ENCODE measurements at places on chromosomes 13 and 19.

DNA sequence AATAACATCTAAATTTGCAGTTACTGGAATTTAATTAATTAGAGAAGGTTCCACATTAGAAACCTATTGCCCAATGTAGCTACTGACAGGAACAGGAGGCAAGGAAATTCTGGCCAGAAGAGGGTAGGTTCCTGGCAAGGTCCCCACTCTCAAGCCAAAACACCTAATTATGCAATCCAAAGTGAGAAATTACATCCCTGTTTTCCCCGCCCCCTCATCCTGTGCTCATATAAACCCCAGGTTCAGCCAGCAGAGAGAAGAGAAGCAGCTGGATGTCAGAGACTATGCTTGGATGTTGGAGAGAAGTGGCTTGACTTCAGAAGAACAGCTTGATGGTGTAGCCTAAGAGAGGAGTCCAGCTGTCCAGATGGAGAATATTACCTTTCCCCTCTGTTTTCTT, 951.3 kb upstream of the PRR20A start:
- no peak for DNase-seq

DNA sequence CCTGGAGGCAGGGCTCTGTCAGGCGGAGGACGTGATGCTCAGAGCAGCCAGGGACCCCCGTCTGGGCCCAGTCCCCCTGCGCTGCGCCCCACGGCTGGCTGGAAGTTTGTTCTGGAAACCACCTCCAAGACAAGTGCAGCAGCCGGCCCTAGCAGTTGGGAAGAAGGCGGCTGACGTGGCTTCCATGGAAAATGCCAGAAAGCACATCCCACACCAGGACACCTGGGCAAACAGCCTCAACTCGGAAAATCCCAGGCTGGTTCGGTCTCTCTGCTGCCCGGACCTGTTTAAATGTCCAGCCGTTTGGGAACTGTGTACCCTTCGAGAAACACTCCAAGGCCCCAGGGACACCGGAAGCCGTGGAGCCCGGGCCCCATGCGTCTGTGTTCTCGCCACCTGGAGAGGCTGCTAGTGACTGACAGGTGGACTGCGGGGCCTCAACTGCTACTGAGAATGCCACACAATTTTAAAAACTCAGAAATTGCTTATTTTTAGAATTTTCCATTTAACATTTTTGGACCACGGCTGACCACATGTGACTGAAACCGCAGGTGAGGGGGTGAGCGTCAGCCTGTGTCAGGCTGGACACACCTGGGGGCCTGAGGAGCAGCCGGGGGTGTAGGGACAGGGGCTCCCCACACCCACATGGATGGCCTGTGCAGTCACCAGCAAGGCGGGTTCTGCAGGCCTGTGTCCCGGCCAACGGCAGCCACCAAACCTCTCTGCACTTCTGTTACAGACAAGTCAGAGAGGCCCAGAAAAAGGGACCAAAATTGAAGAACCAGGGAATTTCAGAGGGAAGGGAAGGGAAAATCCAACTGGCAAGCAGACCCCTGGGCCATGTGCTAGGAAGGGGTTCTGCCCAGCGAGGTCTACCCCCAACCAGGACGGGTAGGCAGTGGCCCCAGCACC, 31.7 kb downstream of the RASA3 start:
- DNase-seq, result no peak

GRCh38 chr13:112995395-112996191, 26.6 kb downstream of the MCF2L start:
- no peak for DNase-seq

GRCh38 chr19:45049073-45049736, 10.4 kb downstream of the CLASRP start:
- DNase-seq, result no peak

DNA sequence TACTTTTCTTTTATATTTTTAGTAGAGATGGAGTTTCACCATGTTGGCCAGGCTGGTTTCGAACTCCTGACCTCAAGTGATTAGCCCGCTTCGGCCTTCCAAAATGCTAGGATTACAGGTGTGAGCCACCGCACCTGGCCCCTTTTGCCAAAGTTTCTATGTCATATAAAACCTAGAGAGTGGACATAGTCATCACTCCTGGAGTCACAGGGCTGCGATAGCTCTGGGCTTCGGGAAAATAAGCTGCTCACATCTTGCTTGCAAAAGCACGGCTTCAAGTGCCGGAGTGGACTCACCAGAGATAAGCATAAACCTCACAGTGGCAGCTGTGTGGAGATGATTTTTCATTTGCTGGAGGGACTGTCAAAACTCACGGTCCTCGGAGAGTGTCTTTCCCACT, 171.2 kb downstream of the TEX29 start:
- DNase-seq, result no peak

DNA sequence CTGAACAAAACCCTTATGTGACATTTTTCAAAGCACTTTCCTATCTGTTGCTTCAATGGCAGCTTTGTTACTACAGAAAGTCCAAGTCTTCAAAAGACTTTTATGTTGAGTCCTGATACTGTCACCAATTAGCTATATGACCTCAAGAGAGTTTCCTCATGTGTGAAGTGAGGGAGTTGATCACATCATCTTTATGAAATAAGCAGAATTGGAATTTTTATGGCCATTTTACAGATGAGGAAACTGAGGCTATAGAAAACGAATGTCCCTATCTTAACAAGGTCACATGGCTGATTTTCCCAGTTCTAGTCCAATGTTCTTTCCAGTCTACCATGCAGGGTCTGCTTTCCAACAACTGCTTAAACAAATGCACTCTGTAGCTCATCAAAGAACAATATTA, 2.6 kb downstream of the TNFRSF19 start:
- no peak for DNase-seq

DNA sequence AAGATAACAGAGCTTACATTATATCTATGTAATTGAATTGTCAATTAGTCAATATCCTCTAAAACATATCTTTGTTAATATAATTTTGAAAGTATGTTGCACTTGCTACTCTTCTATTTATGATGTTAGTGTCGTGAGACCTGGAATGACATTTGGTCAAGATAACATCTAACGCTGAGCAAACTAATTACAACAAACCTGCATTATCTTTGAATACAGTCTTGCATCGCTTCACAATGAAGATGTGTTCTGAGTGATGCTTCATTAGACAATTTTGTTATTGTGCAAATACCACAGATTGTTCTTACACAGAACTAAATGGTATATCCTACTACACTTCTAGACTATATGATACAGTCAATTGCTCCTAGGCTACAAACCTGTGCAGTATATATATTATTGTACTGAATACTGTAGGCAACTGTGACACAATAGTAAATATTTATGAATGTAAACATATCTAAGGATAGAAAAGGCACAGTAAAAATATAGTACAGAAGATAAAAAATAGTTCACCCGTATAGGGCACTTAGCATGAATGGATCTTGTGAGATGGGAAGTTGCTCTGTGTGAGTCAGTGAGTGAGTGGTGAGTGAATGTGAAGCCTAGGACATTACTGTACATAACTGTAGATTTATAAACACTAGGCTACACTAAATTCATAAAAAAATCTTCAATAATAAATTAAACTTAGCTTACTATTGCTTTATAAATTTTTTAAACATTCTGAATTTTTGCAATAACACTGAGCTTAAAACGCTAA, 1773.8 kb downstream of the PCDH9 start:
- DNase-seq, result no peak

All from NT2/D1 (cell line).